ENCODE measurements at places on chromosomes 4 and X. TPM values are rescaled to one million over a fixed set of nuclear protein-coding genes. Genes with fewer than 3 reads are reported as not detected.

DNA sequence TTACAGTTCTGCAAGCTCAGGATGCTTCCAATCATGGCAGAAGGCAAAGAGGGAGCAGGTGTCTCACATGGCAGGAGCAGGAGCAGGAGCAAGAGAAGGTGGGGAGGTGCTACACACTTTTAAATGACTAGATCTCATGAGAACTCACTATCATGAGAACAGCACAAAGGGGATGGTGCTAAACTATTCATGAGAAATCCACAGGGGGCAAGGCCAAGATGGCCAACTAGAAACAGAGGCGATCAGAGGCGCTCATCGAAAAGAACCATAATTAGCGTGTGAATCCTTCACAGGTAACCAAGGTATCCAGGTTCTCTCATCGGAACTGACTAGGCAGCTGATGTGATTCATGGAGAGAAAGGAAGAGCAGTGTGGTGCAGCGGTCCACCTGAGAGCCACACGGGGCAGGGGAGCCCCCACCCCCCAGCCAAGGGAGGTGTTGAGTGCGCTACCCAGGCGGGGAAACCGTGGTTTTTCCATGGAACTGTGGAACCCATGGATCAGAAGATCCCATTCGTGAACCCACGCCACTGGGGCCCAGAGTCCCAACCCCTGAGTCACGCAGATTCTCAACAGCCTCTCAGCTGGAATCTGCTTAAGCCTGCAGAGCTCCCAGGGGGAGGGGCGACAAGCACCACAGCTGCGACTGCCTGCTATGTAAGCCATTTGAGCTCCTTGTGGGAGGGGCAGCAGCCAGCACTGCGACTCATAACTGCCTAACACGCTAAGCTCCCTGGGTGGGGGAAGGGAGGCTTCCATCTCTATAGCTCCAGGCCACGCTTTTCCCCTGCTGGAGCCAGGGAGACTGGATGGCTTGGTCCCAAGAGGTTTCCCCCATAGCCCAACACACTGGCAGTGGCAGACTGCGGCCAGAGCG, 46.7 kb downstream of the FGF16 start:
- H3K36me3 ChIP-seq, result no peaks in the 10 kb centered on the region
- H3K27me3 ChIP-seq, result no peaks in the 10 kb centered on the region
- no peak overlapping the region for H3K27ac ChIP-seq
- H3K4me1 ChIP-seq, result no peaks in the 10 kb centered on the region
- DNase-seq, result peak; percentile 39

Gene ZNF718
- 13.2 TPM for total RNA-seq

Gene RAP1GDS1
- 45.5 TPM for total RNA-seq

DNA sequence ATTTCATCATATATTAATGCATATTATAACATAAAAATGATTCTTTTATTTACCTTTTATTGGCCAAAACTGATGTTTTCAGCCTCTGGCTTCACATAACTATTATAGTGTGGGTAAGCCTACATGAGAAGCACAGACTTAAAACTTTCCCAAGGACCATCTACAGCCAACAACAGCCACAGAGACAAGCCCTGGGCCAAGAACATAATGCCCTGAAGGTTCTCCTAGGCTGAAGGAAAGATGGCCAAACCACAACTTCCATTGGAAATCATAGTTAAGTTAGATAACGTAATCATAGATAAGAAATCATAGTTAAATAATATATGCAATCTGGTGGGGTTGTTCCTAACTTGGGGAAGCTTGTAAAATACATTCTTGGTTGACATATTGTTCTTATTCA, 280.0 kb upstream of the EMCN start:
- H3K27ac ChIP-seq, result no peak overlapping the region
- no peaks in the 10 kb centered on the region for H3K27me3 ChIP-seq
- DNase-seq, result no peak

- H3K4me3 ChIP-seq, result no peak within 1 kb of the TSS
- no peaks in the 10 kb centered on the region for H3K4me1 ChIP-seq
- H3K27ac ChIP-seq, result no peak within 1 kb of the TSS
- H3K36me3 ChIP-seq, result no peaks in the 10 kb centered on the region
Observed at GRCh38 chrX:25015486-25016360, at the start of gene ARX. ARX (minus strand) TSS chrX:25015965; CDS start chrX:25015737, 228 bp downstream.

DNA sequence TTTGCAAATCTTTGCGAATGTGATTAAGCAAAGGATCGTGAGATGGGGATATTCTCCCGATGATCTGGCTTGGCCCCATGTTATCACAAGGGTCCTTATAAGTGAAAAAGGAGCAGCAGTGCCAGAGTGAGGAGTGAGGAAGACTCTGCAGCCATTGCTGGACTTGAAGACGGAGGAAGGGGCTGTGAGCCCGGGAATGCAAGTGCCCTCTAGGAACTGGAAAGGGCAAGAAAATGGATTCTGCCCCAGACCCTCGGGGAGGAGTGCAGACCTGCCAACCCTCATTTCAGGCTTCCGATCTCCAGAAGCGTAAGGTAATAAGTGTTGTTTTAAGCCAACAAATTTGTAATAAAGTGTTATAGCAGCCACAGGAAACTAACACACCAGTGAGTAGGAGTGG, 76.3 kb downstream of the EVC start:
- H3K36me3 ChIP-seq, result no peaks in the 10 kb centered on the region
- no peak overlapping the region for H3K4me3 ChIP-seq
- no peaks in the 10 kb centered on the region for H3K4me1 ChIP-seq
- H3K27ac ChIP-seq, result no peak overlapping the region
- H3K27me3 ChIP-seq, result no peaks in the 10 kb centered on the region
- no peak for DNase-seq

Gene TLR3
- total RNA-seq, result 0.57 TPM

DNA sequence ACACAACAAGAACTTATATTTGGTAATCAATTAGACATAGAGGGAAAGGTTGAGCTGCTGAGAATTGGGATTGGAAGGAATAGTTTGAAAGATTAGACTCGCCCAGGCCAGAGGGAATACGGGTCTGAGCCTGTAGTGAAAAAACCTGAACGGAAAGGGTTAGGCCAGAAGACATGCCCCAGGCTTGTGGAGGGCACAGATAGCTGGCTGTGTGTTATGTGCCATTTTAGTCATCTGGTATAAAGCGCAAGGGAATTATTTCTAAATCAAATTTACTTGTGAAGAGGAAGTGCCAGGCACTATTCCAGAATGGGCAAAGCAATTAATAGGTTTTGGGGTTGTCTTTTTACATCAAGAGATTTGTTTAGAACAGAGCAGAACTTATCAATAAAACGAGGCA, 187.5 kb upstream of the ANKRD50 start:
- no peak overlapping the region for H3K4me3 ChIP-seq
- H3K4me1 ChIP-seq, result no peaks in the 10 kb centered on the region
- no peak for DNase-seq
- H3K27ac ChIP-seq, result no peak overlapping the region
- H3K27me3 ChIP-seq, result no peaks in the 10 kb centered on the region

DNA sequence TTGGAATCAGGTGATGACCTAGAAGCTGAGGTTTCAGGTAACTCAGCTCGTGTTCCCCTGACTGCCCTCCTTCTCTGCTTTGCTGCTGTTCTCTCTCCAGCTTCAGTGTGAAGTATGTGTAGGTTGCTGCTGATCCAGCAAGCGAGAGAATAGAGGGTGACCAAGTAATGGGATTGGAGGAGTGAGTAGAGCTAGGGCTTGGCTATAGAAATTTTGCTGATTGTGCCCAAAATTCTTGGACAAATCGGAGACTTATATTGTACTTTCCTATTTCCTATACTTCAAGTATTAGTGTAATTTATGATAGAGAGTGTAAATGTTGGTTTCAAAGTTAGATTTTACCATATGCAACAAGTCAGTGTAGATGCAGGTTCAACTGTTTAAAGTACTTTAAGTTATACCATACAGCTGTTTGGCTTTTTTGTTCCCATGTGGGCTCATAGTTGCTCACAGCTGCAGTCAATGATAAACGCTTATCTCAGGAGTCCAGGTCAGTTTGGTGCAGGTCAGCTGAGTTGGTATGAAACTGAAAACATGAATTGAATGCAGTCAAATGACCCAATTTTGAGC, 48.0 kb downstream of the RAPGEF2 start:
- no peak overlapping the region for H3K27ac ChIP-seq
- H3K4me3 ChIP-seq, result no peak overlapping the region
- no peak for DNase-seq
- H3K4me1 ChIP-seq, result peaks cover 43% of the 10 kb centered on the region

Gene STARD8
- total RNA-seq, result not detected

Gene HTR2C
- total RNA-seq, result not detected

- no peaks in the 10 kb centered on the region for H3K27me3 ChIP-seq
- H3K27ac ChIP-seq, result no peak overlapping the region
- no peak overlapping the region for H3K4me3 ChIP-seq
- no peak for DNase-seq
- H3K4me1 ChIP-seq, result no peaks in the 10 kb centered on the region
- H3K36me3 ChIP-seq, result no peaks in the 10 kb centered on the region
Observed at GRCh38 chr4:34091451-34091850, 2152.9 kb downstream of the ARAP2 start.

- DNase-seq, result no peak
- no peaks in the 10 kb centered on the region for H3K4me1 ChIP-seq
- no peak overlapping the region for H3K27ac ChIP-seq
- H3K36me3 ChIP-seq, result no peaks in the 10 kb centered on the region
- H3K27me3 ChIP-seq, result no peaks in the 10 kb centered on the region
- no peak overlapping the region for H3K4me3 ChIP-seq
Observed at GRCh38 chrX:113297437-113297836, 456.8 kb upstream of the AMOT start.

DNA sequence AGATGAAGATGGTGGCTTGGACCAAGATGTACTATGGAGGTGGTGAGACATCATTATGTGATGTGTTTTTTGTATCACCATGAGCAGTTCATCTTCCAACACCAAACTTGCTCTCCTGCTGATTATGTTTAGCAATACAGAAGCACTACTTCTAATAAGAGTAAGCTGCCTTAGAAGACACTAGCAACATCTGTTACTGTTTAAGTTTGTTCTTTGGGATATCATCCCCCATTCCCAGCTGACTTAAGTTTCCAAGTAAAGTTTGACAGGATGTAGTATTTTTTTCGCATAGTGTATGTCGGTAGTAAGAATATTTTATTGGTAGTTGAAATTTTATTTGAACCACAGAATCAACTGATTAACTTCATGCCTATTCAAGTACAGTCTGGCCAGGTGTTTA, 123.5 kb upstream of the BMPR1B start:
- no peaks in the 10 kb centered on the region for H3K36me3 ChIP-seq
- DNase-seq, result no peak
- no peaks in the 10 kb centered on the region for H3K27me3 ChIP-seq
- H3K4me1 ChIP-seq, result no peaks in the 10 kb centered on the region
- no peak overlapping the region for H3K27ac ChIP-seq
- no peak overlapping the region for H3K4me3 ChIP-seq

- H3K36me3 ChIP-seq, result no peaks in the 10 kb centered on the region
- H3K4me3 ChIP-seq, result no peak overlapping the region
- DNase-seq, result no peak
- H3K4me1 ChIP-seq, result no peaks in the 10 kb centered on the region
- H3K27me3 ChIP-seq, result no peaks in the 10 kb centered on the region
Observed at GRCh38 chrX:107566604-107567262, 61.6 kb upstream of the PRPS1 start.

Gene GLRA2
- not detected for total RNA-seq

Gene PF4V1
- total RNA-seq, result not detected

Gene POU3F4
- total RNA-seq, result not detected

DNA sequence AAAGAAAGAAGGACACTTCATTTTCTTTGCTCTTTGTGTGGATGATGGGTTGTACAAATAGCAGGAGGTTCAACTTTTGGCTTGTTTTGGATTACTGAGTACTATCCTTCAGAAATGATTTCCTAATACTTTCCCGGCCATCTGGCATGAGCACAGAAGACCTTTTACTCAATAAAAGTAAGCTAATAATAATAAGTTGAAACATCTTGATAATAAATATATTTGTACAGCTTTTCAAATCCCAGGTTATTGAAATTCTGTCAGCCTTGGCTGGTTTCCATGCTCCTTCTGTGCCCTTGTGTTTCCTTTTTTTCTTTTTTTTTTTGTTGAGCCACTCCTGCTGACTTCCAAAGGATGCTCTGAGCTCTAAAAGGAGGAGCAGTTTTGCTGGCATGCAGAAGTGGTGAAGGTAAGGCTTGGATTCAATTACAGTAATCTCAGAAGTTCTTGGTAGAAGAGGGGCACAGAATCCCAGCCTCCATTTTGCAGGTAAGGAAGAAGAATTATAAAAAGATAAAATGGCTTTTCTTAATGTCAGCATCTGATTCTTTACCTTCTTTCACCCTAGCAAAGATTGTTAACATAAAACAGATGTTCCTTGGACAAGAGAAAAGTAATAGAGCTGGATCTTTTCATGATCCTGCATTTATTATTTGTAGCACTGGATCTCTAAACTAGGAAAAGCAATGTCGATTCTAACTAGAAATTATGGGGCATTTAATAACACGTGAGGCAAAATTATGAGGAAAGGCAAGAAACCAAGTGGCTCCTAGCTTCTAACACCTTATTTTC, 31.9 kb downstream of the REPS2 start:
- H3K4me1 ChIP-seq, result no peaks in the 10 kb centered on the region
- H3K4me3 ChIP-seq, result no peak overlapping the region
- H3K36me3 ChIP-seq, result no peaks in the 10 kb centered on the region
- no peak overlapping the region for H3K27ac ChIP-seq

- DNase-seq, result no peak
- no peaks in the 10 kb centered on the region for H3K4me1 ChIP-seq
- H3K27ac ChIP-seq, result no peak overlapping the region
- H3K27me3 ChIP-seq, result no peaks in the 10 kb centered on the region
Observed at GRCh38 chr4:53629296-53629695, 38.0 kb upstream of the LNX1 start.

- H3K27ac ChIP-seq, result no peak overlapping the region
- no peak for DNase-seq
- H3K36me3 ChIP-seq, result no peaks in the 10 kb centered on the region
- no peaks in the 10 kb centered on the region for H3K4me1 ChIP-seq
- H3K27me3 ChIP-seq, result no peaks in the 10 kb centered on the region
- H3K4me3 ChIP-seq, result no peak overlapping the region
Observed at GRCh38 chr4:111773858-111774257, 371.4 kb upstream of the FAM241A start.

- no peaks in the 10 kb centered on the region for H3K27me3 ChIP-seq
- H3K36me3 ChIP-seq, result no peaks in the 10 kb centered on the region
- DNase-seq, result no peak
Observed at GRCh38 chrX:11470250-11470974, 177.2 kb downstream of the AMELX start.

DNA sequence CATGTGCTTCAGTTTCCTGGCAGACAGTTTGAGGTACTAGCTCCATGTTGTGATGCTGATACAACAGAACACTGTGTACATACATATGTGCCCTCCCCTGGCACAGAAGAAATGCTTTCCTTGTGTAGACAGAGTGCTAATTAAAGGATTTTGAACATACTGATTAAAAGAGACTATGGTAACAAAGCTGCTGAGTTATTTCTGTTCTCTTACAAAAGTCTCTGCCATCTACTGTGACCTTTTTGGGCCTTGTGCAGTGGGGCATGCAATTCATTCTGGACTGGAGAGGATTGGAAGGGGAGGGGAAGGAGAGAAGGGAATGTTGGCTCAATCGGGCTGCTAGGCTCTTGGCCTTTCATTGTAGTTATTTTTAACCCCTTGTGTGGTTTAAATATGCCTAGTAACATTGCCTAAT, 6.0 kb downstream of the PDLIM5 start:
- DNase-seq, result no peak
- no peak overlapping the region for H3K4me3 ChIP-seq
- no peaks in the 10 kb centered on the region for H3K27me3 ChIP-seq
- H3K36me3 ChIP-seq, result no peaks in the 10 kb centered on the region
- peaks cover 51% of the 10 kb centered on the region for H3K4me1 ChIP-seq
